ENCODE measurements at places on chromosomes 5 and 9. TPM values are rescaled to one million over a fixed set of nuclear protein-coding genes. Genes with fewer than 3 reads are reported as not detected.

The SPACA9 gene
- total RNA-seq, result 4.1 TPM

The GFPT2 gene
- 11.1 TPM for total RNA-seq

The C6 gene
- total RNA-seq, result not detected

The SLC27A6 gene
- not detected for total RNA-seq

The MARCHF3 gene
- 3.1 TPM for total RNA-seq

The DNLZ gene
- 21.3 TPM for total RNA-seq

The HTR1A gene
- total RNA-seq, result not detected

The PCDHGA5 gene
- total RNA-seq, result 0.51 TPM

The NKD2 gene
- total RNA-seq, result 20.6 TPM

The SPINK9 gene
- not detected for total RNA-seq

The OR1Q1 gene
- not detected for total RNA-seq

The GCNT4 gene
- 0.56 TPM for total RNA-seq

The WNT8A gene
- not detected for total RNA-seq

The STOM gene
- total RNA-seq, result 9.9 TPM

The LMBRD2 gene
- 9.1 TPM for total RNA-seq

The C5orf22 gene
- 31.3 TPM for total RNA-seq

The ARL10 gene
- total RNA-seq, result 37.2 TPM

The RANBP17 gene
- total RNA-seq, result 24.2 TPM

The SNCB gene
- total RNA-seq, result 0.96 TPM

The IFNA2 gene
- not detected for total RNA-seq

The STK32A gene
- total RNA-seq, result 0.61 TPM

The PCAT7 gene
- 8.6 TPM for total RNA-seq

The BRIX1 gene
- total RNA-seq, result 43.2 TPM

The FAXDC2 gene
- 2.9 TPM for total RNA-seq

The MEGF10 gene
- 96.1 TPM for total RNA-seq

The ASTN2 gene
- total RNA-seq, result 5.9 TPM

The SLC34A1 gene
- 0.16 TPM for total RNA-seq

The FAM151B gene
- total RNA-seq, result 2.0 TPM

The BAAT gene
- 0.16 TPM for total RNA-seq

The BTNL8 gene
- total RNA-seq, result not detected

The SPINK4 gene
- not detected for total RNA-seq

The OR13D1 gene
- not detected for total RNA-seq

The ZDHHC11 gene
- total RNA-seq, result 14.5 TPM

The SOX30 gene
- not detected for total RNA-seq

The VCP gene
- total RNA-seq, result 374 TPM

The SPINK13 gene
- not detected for total RNA-seq

The ARHGEF39 gene
- 27.2 TPM for total RNA-seq

The ASPN gene
- not detected for total RNA-seq

The ENTPD2 gene
- total RNA-seq, result not detected

The ZFR gene
- total RNA-seq, result 90.5 TPM

The CCL27 gene
- total RNA-seq, result 0.86 TPM

The GMCL2 gene
- total RNA-seq, result not detected

The NR5A1 gene
- 0.35 TPM for total RNA-seq

The KCNV2 gene
- not detected for total RNA-seq

The PLEKHG4B gene
- total RNA-seq, result 21.7 TPM

The BTNL9 gene
- not detected for total RNA-seq

The MEIKIN gene
- not detected for total RNA-seq

The HAVCR2 gene
- 0.55 TPM for total RNA-seq

The NPR3 gene
- 8.5 TPM for total RNA-seq

The SPINK7 gene
- total RNA-seq, result not detected

The DIRAS2 gene
- 0.77 TPM for total RNA-seq

The IL33 gene
- not detected for total RNA-seq

The PLPP7 gene
- total RNA-seq, result 5.8 TPM

The MEF2C gene
- 46.0 TPM for total RNA-seq
